CD4-positive, alpha-beta T cell treated with Interferon alpha-2 for 1 hour (primary cell): ENCODE measurements at places on chromosomes 13 and 19.

GRCh38 chr19:33675501-33676124, 53.9 kb downstream of the CHST8 start:
- DNase-seq: no peak

DNA sequence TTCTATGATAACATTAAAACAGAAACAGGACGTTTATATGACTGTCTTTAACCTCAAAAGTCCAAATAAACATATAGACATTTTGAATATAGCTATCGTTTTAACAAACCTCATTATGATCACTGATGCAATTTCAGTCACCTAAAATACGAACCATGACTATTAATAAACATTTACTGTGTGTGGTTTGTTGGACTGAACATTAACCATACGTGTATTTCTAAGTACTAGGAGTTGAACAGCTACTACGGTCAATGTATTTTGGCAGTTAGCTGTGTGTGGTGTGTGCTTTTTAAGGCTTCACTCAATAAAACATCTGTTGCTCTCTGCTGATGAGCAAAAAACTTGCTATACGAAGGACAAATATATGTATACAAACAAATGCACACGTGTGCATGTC, 281.4 kb downstream of the ABCC4 start:
- DNase-seq: no peak

- DNase-seq: peak; percentile 74
These were observed 12.8 kb downstream of the MOB3A start for GRCh38 chr19:2083174-2083854.

DNA sequence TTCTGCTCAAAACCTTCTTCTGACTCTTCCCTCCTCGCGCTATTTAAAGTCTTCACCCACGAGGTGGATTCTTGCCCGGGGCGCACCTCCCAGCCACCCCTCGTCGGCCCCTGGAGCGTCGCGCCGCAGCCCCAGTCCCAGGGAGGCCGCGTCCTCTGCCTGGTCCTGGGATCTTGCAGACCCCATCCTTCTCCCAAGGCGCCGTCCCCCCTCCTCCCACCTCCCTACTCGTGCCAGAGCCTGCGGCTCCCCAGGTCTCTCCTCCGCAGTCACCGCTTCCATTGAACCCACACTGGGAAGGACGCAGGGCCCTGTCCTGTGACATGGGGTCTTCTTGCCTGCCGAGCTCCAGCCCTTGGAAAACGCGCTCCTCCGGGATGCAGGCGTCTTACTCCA, 486 bp downstream of the ZNF808 start:
- DNase-seq: no peak

DNA sequence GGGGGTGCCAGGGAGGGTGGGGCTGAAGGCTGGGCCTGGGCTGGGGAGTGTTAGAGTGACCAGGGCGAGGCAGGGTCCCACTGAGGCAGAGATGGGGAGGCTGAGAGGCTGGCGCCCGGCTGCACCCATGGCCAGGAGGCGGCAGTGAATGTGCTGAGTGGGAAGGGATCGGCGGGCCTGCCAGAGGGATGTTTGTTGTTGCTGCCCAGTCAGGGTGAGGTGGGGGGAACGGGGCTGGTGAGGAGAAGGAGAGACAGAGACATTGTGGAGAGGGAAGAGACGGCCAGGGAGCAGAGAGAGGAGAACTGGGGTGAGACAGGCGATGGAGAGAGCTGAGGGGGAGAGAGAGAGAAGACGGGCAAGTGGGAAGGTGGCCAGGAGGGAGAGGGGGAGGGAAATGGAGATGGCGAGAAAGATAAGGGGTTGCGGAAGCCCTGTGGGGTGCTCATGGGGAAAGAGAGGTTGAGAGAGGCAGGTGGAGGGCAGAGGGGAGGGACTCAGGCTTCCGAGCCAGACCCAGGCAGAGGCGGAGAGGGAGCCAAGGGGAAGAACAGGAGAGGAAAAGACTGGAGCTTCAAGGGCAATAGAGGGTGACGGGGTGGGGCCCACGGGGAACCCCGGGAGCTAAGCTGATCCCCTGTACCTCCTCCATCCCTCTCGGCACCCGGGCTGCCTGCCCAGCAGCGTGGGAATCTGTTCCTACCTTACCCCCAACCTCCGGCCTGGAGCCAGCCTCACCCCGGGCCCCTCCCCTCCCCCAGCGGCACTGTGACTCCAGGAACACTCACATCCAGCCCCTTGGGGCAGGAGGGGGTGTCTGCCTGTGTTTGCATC, 690 bp upstream of the B3GNT8 start:
- DNase-seq: peak; percentile 27

- no peak for DNase-seq
These were observed 56.7 kb upstream of the C1QTNF9B start for GRCh38 chr13:23953860-23954512.

DNA sequence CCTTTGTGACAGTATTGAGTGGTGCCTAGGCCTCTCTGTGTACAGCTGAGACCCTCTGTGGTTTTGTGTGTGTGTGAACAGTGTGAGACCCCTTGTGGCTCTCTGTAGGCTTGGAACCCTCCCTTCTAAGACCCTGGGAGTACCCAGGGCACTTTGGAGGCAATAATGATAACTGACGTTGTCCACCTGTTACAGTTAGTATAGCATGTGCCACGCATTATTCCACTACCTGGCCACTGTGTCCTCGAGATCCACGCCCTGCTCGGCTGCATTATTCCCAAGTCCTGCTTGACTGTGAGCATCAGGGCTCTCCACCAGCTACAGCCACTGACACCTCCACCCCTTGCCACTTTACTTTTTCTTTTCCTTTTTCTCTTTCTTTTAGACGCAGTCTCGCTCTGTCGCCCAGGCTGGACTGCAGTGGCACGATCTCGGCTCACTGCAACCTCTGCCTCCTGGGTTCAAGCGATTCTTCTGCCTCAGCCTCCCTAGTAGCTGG, 2.0 kb downstream of the GRAMD1A start:
- DNase-seq: no peak

GRCh38 chr19:42284591-42285341, 15.7 kb downstream of the CIC start:
- no peak for DNase-seq

DNA sequence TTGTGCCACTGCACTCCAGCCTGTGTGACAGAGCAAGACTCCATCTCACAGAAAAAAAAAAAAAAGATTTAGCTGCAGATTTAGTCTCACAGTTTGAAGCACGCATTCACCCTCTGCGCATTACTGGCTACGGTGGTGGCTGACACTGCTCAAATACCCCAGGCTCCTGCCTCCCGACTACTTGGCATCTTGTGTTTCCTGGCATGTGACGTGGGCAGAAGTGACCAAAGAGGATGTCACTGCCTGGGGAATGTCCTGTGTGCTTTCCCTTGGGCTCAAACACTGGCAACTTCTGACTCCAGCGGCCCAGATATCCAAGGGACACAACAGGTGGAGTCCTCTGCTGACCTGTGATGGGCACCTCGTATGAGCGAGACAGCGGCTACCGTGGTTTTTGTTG, 24.7 kb upstream of the EIF3G start:
- peak; percentile 29 for DNase-seq

GRCh38 chr13:90717451-90717936, 630.0 kb upstream of the MIR17HG start:
- no peak for DNase-seq

DNA sequence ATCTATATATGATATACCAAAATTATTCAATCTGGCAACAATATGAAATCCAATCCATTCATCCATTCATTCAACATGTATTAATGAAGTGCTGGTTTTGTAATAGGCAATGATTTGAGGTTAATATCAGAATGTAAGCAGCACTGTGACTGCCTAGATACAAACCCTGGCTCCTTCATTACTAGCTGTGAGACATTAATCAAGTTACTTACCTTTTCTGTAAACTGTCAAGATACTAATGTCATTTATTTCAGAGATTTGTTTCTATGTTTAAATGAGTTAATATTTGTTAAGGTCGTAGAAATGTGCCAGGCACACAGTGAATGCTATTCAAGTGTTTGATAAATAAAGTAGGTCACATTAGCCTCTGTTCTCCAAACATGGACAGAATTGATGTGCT, 40.9 kb downstream of the CLDN10 start:
- no peak for DNase-seq

DNA sequence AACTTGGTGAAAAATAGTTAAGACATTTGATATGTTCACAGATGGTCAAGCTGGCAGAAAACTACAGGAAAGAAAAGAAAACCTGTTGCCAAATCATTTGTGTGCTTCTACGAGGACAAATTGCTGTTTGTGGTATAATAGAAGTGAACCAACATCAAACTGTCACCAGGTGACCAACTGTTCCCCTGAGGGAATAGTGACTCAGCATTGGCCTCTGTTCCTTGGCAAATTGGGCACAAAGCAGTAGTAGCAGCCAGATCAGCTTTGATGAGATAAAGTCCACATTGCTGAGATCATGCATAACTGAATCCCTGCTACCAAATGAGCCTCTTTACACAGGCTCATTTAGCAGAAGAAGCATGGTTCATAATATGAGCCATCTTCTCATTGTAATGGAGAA, 103.5 kb downstream of the POSTN start:
- DNase-seq: no peak

DNA sequence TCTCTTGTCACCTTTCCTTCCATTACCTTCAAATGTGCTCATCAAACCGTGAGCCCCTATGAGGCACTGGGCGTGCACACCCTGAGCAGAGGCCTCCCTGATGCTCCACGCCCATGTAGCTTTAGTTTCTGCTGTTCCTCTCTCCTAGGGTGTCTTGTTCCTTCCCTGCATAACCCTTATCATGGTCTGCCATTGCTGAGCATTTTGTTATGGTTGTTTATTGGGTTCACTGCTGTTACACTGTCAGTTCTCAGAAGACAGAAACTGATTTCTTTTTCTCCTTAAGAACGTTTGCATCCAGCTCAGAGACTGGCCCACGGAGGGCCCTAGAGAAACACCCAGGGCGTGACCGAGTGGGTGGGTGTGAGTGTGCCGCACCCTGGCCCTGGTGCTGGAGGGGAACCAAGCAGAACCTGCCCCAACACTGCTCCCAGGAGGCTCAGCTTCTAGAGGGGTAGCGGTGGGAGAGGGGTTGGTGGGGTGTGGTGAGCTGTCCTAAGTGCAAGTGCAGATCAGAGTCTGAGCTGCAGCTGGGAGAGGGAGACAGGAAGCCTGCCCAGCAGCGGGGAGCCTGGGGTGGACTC, 61.4 kb upstream of the URI1 start:
- no peak for DNase-seq

DNA sequence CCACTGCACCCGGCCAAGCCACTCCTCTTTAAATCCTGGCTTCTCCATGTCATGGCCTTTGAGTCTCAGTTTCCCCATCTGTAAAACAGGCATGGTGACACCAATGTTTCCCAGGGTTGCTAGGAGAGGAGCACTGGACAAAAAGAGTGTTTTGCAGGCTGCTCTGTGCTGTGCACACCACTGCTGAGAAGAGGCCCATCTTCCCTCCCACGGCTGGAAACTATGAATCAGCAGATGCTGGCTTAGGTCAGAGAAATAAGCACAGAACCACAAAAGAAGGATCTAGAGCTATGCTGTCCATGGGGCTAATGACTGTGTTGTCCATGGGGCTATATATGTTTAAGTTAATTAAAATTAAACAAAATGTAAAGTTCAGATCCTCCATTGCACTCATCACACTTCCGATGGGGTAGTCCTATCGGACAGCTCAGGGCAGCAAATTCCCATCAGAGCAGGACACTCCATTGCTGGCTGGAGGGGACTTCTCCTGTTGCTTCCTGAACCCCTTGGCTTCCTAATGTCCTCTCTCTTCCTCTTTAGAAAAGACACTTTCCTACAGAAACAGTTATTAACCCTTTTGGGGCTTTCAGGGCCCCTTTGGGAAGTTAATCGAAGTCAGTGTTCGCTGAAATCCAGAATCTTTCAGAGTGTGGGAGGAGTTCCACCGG, 37.1 kb downstream of the TSHZ3 start:
- no peak for DNase-seq

- DNase-seq: no peak
These were observed 13.3 kb downstream of the MKNK2 start for GRCh38 chr19:2037651-2038255.

DNA sequence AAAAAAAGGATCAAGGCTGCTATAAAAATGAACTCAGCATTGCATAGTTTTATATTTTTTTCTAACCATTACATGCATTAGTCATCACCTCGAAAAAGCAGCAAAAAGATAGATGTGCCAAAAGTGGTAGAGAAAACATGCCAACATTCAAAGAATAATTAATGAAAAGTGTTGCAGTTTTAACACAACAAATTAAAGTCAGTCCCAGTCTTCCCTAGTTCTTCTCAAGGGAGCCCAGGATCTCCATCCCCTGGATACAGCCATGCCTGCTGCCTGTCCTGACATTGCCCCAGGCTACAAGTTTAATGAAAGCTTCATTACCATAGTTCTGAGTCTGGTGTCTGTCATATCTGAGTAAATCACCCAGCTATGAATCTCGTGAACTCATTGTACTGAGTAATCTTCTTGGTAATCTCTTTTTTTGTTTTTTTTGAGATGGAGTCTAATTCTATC, 116.6 kb upstream of the KLF12 start:
- no peak for DNase-seq

- no peak for DNase-seq
These were observed 4.5 kb downstream of the BSG start for GRCh38 chr19:576768-577438.

GRCh38 chr13:110327051-110327721, 20.1 kb downstream of the COL4A2 start:
- no peak for DNase-seq

- no peak for DNase-seq
These were observed 54.8 kb downstream of the DLEU7 start for GRCh38 chr13:50788551-50789210.

DNA sequence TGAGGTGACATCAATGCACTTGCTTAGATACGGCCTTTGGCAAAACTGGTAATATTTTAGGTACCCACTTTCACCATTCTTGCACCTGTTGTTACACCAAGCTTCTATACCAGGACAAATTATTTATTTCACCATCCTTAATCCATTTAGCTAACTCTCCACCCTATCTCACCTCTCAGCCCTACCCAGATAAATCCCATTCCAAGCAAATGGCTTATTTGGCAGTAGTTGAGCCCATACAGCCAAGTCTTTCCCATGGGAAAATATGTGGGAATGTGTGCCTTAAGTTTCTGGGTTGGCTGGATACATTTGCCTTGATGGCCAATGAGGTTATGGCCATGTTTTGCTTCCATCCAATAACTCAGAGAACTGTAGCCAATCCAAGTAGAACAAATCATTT, 551.9 kb downstream of the GPC6 start:
- DNase-seq: no peak

DNA sequence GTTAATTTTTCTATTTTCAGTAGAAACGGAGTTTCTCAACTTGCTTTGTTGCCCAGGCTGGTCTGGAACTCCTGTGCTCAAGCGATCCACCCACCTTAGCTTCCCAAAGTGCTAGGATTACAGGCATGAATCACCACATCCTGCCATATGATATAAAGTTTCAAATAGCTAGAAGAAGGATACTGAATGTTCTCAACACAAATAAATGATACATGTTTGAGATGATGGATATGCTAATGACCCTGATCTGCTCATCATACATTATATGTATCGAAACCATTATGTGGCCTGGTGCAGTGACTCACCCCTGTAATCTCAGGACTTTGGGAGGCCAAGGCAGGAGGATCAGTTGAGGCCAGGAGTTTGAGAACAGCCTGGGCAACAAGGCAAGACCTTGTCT, 11.5 kb downstream of the CIB3 start:
- DNase-seq: no peak

- peak; percentile 15 for DNase-seq
These were observed at the start of gene CNOT3 for GRCh38 chr19:54137699-54138488. Gene CNOT3, plus strand, starts transcription at chr19:54137762. Its CDS starts 5,217 bp downstream, at chr19:54142979.
